ENCODE measurements at places on chromosomes 1 and 21. TPM values are rescaled to one million over a fixed set of nuclear protein-coding genes. Genes with fewer than 3 reads are reported as not detected.
A peak's percentile ranks its signal among the peaks of the same experiment; 100 is the strongest.

DNA sequence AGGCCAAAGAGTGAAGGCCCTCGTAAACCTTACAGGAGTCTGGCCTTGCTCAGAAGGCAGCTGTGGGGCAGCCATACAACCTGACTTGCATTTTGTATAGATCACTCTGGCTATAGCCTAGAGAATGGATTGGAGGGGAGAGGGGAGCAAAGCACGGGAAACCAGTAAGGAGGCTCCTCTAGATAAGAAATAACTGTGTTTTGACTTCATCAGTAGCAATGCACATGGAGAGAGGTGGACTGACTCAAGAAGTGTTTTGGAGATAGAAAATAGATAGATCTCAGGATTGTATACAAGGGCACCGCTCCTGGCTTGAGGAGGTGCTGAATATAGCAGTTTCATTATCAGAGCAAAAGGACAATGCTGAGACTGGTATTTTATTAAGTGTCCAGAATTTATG is 26.5 kb downstream of the ELAPOR1 start:
- H3K36me3 ChIP-seq = no peaks in the 10 kb centered on the region
- H3K27ac ChIP-seq = no peak overlapping the region
- no peak overlapping the region for H3K4me3 ChIP-seq
- no peaks in the 10 kb centered on the region for H3K27me3 ChIP-seq

GRCh38 chr1:184753608-184754475 is 816 bp downstream of the EDEM3 start:
- DNase-seq = peak; percentile 92
- peak overlapping the region; percentile 96 for H3K27ac ChIP-seq
- peak overlapping the region; percentile 74 for H3K4me3 ChIP-seq
- no peaks in the 10 kb centered on the region for H3K27me3 ChIP-seq

DNA sequence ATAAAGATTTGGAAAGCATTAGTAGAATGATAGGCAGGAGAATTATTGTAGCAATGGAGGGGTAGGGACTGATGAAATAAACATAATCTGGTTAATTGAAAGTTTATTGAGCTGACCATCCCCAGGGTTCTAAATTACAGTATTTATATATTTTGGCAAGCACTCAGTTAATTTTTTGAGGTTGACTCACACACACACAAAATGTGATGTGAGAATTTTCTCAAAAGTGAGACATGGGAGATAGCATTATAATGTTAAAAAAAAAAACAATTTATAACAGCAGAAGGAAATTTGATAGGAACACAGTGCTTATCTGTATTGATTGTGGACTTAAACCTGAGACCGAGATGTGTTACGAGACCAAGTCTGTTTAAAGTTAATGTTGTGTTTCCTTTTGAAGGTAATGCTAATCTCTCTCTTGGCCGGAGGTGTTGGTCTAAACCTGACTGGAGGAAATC is 24.6 kb downstream of the TRIM45 start:
- H3K4me1 ChIP-seq = peaks cover 12% of the 10 kb centered on the region
- no peak for DNase-seq
- H3K36me3 ChIP-seq = no peaks in the 10 kb centered on the region
- no peak overlapping the region for H3K27ac ChIP-seq

GRCh38 chr1:220695426-220695825 is 5.3 kb downstream of the C1orf115 start:
- no peaks in the 10 kb centered on the region for H3K27me3 ChIP-seq
- H3K4me3 ChIP-seq = no peak overlapping the region
- no peak for DNase-seq
- H3K36me3 ChIP-seq = peaks cover 10% of the 10 kb centered on the region
- peaks cover 13% of the 10 kb centered on the region for H3K4me1 ChIP-seq

GRCh38 chr1:166588741-166589140 is 250.5 kb upstream of the POGK start:
- no peaks in the 10 kb centered on the region for H3K27me3 ChIP-seq
- no peaks in the 10 kb centered on the region for H3K36me3 ChIP-seq
- H3K27ac ChIP-seq = no peak overlapping the region
- no peaks in the 10 kb centered on the region for H3K4me1 ChIP-seq

DNA sequence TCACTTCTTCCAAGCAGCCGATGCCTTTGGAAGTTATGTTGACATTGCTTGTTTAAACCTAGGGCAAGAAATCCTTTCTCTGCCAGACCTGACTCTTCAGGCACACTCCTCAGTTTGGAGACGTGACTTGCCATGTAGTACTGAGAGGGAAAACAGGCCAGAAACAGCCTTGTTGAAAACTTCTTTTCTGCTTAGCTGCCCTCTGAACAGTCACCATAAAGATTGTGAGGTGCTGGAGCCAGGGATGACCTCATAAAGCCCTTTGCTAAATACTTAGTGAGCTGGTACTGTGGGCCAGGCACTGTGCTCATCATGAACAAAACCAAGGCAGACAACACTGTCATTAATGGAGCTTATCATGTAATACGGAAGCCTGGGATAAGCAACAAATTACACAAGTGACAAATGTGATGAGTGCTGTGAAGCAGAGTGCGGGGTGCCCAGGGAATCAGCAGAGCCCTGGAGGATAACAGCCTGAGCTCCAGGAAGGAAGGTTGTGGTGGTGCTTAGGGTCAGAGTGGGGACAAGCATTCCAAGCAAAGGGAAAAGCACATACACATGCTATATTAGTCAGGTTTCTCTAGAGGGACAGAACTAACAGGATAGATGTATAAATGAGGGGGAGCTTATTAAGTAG is 42.4 kb downstream of the MTARC1 start:
- H3K4me3 ChIP-seq = no peak overlapping the region
- peak overlapping the region; percentile 29 for H3K27ac ChIP-seq
- H3K27me3 ChIP-seq = no peaks in the 10 kb centered on the region
- no peaks in the 10 kb centered on the region for H3K36me3 ChIP-seq
- no peak for DNase-seq

- no peak for DNase-seq
- H3K27ac ChIP-seq = no peak overlapping the region
- H3K4me1 ChIP-seq = no peaks in the 10 kb centered on the region
- H3K27me3 ChIP-seq = no peaks in the 10 kb centered on the region
- no peaks in the 10 kb centered on the region for H3K36me3 ChIP-seq
These were observed 178.7 kb downstream of the MRPL39 start for GRCh38 chr21:25428537-25428936.

GRCh38 chr21:42563261-42563660 is 49.6 kb downstream of the SLC37A1 start:
- no peaks in the 10 kb centered on the region for H3K4me1 ChIP-seq
- no peak for DNase-seq
- H3K27me3 ChIP-seq = no peaks in the 10 kb centered on the region
- H3K4me3 ChIP-seq = no peak overlapping the region
- H3K36me3 ChIP-seq = peaks cover 13% of the 10 kb centered on the region

GRCh38 chr1:155139895-155140629 is at the start of gene DPM3:
DPM3 (minus strand) TSS chr1:155140531; CDS start chr1:155140240, 291 bp downstream.
- no peaks in the 10 kb centered on the region for H3K27me3 ChIP-seq
- peaks cover 42% of the 10 kb centered on the region for H3K4me1 ChIP-seq
- H3K27ac ChIP-seq = peak within 1 kb of the TSS; percentile 92

DNA sequence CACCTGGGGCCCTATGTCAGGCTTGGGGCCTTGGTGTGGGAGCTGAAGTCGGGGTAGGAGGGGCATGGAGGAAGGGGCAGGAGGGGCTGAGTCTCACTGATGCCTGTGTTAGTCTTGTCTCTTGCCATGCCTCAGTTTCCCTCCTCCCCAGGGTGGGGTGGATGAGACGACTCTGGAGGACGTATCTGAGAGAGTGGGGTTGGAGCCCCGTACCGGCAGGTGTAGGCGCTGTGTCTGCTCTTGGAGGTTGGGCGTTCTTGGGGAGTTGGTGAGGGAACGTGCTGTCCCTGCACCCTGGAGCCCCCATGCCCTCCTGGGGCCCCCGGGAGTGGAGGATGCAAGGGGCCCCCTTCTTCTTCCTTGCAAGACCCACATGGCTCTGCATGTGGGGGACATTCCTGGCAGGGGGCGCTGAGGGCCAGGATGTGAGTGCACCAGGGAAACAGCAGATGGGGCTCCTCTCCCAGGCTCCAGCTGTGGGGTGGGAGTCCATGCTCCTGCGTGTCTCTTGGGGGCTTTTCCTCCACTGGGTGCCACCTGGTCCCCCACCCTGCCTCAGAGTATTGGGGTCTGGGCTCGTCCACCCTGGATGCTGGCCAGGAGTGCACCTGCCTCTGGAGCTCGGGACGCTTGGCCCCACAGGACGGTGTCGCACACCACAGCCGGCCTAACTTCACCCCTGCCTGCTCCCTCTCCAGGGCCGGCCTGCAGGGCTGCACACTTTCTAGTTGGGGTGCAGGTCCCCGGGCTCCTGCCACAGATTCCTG is 1.4 kb upstream of the TNFRSF14 start:
- H3K27ac ChIP-seq = peak overlapping the region; percentile 90
- H3K36me3 ChIP-seq = peaks cover 19% of the 10 kb centered on the region
- DNase-seq = no peak
- H3K4me3 ChIP-seq = peak overlapping the region; percentile 70
- peaks cover 58% of the 10 kb centered on the region for H3K4me1 ChIP-seq
- H3K27me3 ChIP-seq = peaks cover 3% of the 10 kb centered on the region

Gene PLEKHN1
- total RNA-seq = 0.17 TPM

Gene ADCY10
- 0.29 TPM for total RNA-seq

Gene AMY1B
- total RNA-seq = not detected

Gene ABCA4
- 0.33 TPM for total RNA-seq

Gene ZFP69
- total RNA-seq = 2.5 TPM

Gene MATN1
- total RNA-seq = not detected

Gene S100A7
- not detected for total RNA-seq

Gene FCRL1
- total RNA-seq = not detected

Gene MPL
- not detected for total RNA-seq

Gene CFHR5
- not detected for total RNA-seq

Gene SFPQ
- total RNA-seq = 81.1 TPM

Measured in esophagus muscularis mucosa (tissue), 4 donors.